ENCODE measurements at places on chromosomes 12 and 14. TPM values are rescaled to one million over a fixed set of nuclear protein-coding genes. Genes with fewer than 3 reads are reported as not detected.

The ATG101 gene
- 90.3 TPM for total RNA-seq

The CMA1 gene
- total RNA-seq, result not detected

The PLEKHG7 gene
- total RNA-seq, result not detected

The BHLHE41 gene
- 2.3 TPM for total RNA-seq
